Daoy (cell line): ENCODE measurements at places on chromosomes 4 and X. TPM values are rescaled to one million over a fixed set of nuclear protein-coding genes. Genes with fewer than 3 reads are reported as not detected.

The ADH6 gene
- total RNA-seq, result not detected in 2 replicates

The TREX2 gene
- 1.3 TPM in 1 of 2 replicates, not detected in the other for total RNA-seq

The FAM9B gene
- total RNA-seq, result not detected in 2 replicates

The ALAS2 gene
- total RNA-seq, result not detected in 2 replicates

The FAM241A gene
- total RNA-seq, result 1.8 and 2.1 TPM in 2 replicates

The MAB21L2 gene
- total RNA-seq, result 0.71 and 2.6 TPM in 2 replicates

The C4orf36 gene
- 0.40 and 4.1 TPM in 2 replicates for total RNA-seq

The TRPC5OS gene
- not detected in 2 replicates for total RNA-seq

The GRID2 gene
- total RNA-seq, result 1.1 and 3.5 TPM in 2 replicates

The TMPRSS11A gene
- total RNA-seq, result not detected in 2 replicates

The LNX1 gene
- total RNA-seq, result 2.5 and 10.2 TPM in 2 replicates

The DGAT2L6 gene
- 0.11 TPM in 1 of 2 replicates, not detected in the other for total RNA-seq

The PNMA5 gene
- not detected in 2 replicates for total RNA-seq

The PLAC8 gene
- 28.2 and 46.7 TPM in 2 replicates for total RNA-seq
